Effector CD4-positive, alpha-beta T cell (primary cell): ENCODE measurements at places on chromosomes 7 and 10.

GRCh38 chr10:103792547-103792946 lies 62.8 kb downstream of the SH3PXD2A start:
- DNase-seq, result no peak

DNA sequence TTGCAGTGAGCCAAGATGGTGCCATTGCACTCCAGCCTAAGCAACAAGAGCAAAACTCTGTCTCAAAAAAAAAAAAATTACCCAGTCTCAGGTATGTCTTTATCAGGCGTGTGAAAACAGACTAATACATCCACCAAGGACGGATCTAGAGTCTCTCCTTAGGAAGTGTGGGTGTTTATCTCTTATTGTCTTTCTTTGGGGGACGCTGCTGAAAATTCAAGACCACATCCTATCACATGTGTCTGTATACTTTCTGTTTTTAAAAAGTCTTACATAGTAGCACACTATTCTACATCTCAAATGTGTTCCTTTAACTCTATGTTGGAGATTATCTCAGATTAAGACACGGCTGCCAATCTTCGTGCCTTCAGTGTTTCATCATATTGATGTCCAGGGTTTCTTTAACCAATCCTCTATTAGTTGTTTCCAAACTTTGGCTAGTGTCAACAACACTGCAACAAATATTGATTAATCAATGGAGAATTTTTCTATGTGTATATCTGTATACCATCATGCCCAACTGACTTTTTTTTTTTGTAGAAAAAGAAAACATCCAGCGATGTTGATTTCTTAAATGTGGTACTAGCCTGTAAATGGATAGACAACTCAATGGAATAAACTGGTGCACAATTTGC lies 92.3 kb upstream of the KDM7A start:
- no peak for DNase-seq

GRCh38 chr7:137390076-137390475 lies 46.5 kb upstream of the PTN start:
- DNase-seq, result no peak

DNA sequence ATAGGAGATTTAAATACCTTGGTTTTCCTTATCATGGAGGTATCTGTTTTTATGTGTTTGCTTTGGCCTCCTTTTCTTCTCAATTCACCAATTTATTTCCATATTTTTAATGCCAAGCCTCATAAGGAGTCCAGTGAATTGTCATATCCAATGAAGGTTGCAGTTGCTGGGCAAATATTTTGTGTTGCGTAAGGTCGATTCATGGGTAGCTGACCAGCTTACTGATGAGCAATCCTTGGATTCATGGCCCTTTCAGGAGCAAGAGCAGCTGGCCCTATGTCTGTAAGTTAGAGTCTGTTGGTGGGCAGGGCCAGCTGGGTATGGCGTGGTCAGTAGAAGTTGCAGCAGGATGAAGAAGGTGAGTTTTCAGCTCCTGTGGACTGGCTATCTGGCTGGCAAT lies 182.9 kb downstream of the PFKFB3 start:
- DNase-seq, result no peak

- DNase-seq, result no peak
Measured at GRCh38 chr7:73530800-73531199, 8.7 kb upstream of the BAZ1B start.

GRCh38 chr7:85474234-85474633 lies 287.4 kb upstream of the SEMA3D start:
- no peak for DNase-seq

GRCh38 chr7:155198196-155198892 lies 99.3 kb upstream of the INSIG1 start:
- DNase-seq, result no peak

DNA sequence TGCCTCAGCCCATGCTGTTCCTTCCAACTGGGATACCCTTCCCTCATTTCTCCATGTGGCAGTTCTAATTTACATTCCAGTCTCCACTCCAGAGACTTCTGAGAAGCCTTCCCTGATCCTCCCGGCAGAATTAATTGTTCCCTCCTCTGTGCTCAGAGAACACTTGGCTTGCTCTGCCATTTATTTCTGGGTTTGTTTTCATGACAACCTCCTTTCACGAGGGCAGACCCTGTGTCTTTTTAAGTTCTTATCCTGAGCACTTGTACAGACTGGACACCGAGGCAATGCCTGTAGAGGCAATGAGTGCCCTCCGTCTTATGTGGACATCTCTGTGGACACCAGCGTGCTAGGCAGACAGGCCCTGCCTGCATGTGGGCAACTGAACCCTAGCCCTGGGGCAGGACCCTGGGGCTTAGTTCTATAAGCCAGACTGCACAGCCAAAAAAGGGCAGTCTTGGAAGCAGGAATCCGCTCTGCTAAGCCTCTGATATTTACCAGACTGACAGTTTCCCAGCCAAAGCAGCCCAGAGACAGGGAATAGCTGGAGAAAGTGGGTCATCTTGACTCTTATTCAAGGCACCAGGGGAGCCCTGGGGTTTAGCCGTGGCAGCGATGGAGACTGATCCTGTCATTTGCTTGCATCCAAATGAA lies 474.0 kb downstream of the RPS24 start:
- DNase-seq, result no peak

DNA sequence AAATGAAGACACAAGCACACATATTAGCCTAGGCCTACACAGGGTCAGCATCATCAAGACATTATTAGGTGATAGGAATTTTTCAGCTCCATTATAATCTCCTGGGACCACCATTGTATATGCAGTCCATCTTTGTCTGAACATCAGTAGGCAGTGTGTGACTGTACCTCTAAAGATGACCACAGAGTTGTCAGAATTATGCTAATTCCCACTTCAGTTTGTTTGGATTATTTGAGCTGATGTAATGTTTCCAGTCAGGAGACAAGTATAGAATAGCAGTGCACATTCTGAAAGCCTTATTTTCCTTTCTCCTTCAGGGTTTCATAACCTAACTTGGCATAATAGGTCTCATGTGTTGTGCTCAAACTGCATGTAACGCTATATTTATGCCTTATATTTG lies 306.4 kb downstream of the NXPH1 start:
- no peak for DNase-seq

- no peak for DNase-seq
Measured at GRCh38 chr7:7848246-7848645, 120.3 kb upstream of the GLCCI1 start.

GRCh38 chr7:55774327-55775050 lies 88.1 kb downstream of the SEPTIN14 start:
- DNase-seq, result no peak

DNA sequence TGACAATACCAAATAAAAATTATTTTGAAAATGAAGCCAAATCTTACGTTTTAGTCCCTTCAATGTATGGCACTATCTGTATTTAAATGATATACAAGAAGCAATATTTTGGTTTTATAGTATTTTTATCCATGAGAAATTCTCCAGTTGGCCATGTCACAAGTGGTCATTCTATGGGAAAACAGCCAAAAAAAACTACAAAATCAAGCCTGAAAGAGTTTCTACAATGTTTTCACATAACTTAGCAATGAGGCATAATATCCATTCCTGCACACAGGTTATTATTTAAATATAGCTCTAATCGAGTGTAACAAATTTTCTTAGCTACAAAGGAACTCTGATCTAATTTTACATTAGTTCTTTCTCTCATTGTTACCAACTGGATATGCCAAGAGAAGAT lies 5.4 kb downstream of the RAB11FIP2 start:
- DNase-seq, result no peak

GRCh38 chr10:87846023-87846422 lies 17.3 kb downstream of the KLLN start:
- DNase-seq, result no peak

DNA sequence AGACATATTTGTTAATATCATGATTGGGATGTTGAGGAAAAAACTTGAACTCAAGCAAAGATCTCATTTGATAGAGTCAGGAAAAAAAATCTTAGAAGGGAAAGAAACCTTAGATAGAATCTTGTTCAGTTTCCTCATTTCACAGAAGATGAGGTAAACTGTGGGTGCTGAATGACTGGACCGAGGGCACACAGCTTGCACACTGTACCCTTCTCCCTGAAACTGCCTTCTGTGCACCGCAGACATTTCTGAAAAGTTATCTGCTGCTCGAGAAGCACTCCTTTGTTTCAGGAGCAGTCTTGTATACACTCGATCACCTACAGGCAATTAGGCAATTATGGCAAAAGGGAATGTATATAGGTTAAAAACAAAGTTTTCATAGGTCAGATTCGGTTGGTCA lies 167.4 kb downstream of the SKAP2 start:
- no peak for DNase-seq

DNA sequence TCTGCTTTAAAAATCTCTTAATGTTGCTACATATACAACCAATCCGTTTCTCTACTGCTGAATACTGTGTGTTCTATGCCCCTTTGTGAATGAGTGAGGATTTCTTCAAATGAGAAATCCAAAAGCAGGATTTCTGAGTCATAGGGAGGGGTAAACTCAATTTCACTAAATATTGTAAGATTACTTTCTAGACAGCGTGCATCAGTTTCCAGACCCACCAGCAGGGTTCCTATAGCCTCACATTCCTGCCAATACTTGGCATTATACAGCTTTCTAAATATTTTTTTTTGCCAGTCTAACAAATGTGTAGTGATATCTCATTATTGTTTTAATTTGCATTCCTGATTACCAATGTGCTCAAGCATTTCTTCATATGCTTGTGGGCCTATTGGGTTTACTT lies 35.5 kb downstream of the GPR158 start:
- no peak for DNase-seq

DNA sequence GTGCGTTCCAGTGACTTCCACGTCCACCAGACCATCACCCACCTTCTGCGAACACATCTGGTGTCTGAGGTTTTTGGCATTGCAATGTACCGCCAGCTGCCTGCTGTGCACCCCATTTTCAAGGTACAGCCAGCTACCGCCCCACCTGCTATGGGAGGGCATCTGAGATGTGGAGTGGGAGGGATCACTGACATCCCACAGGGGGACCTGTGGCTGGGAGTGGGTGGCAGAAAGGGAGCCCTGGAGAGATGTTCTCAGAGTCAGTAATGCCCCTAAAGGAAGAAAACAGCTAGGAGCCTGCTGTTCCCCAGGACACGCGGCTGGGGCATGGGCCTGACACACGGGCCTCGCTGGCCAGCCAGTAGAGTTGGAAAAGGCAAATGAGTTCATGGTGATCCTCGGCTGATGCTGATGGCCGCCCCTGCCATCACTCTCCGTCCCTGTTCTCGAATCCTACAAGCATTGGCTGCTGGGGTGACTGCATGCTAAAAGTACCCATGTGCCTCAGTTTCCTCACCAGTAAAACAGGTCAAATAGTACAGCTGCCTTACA lies 66.6 kb downstream of the ALOX5 start:
- no peak for DNase-seq

DNA sequence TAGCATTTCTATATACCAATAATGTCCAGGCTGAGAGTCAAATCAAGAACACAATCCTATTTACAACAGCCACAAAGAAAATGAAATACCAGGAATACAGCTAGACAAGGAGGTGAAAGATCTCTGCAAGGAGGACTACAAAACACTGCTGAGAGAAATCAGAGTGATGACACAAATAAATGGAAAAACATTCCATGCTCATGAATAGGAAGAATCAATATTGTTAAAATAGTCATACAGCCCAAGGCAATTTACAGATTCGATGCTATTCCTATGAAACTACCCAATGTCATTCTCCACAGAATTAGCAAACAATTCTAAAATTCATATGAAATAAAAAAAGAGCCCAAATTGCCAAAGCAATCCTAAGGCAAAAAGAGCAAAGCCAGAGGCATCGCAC lies 116.8 kb upstream of the ZNF32 start:
- no peak for DNase-seq

DNA sequence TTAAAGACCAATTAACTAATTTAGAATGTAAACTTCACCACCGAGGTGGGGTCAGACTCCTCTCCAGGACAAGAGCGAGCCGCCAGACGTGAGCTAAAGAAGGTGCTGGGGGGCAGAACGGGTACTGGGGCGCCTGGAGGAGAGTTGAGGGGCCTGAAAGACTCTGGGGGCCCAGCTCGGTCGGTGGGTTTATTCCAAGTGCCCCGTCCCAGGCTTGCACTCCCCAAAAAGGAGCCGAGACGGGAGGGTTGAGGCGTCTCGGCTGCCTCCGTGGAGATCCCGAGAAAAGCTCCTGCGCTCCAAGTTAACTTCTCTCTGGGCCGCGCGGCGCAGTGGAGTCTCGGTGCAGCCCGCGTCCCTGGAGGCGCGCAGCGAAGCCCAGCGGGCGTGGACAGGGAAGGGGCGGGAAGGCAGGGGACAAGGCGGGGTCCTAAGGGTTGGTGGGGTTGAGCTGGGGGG lies 553.3 kb downstream of the TFEC start:
- no peak for DNase-seq

DNA sequence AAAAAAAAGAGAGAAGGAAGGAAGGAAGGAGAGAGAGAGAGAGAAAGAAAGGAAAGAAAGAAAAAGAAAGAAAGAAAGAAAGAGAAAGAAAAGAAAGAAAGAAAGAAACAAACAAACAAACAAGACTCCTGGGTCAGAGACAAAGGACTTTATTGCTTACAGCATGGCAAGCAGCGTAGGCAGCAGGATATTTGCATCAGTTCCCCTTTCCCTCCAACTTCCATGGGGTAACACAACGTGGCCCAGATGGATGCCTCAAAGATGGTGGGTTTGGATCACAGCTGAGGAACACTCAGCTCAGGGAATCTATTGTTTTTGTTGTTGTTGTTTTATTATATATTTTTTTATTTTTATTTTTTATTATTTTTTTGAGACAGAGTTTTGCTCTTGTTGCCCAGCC lies 128.5 kb upstream of the VKORC1L1 start:
- no peak for DNase-seq

- no peak for DNase-seq
Measured at GRCh38 chr7:122038904-122039303, 105.1 kb downstream of the AASS start.

GRCh38 chr10:4016214-4016740 lies 231.3 kb upstream of the KLF6 start:
- DNase-seq, result no peak

DNA sequence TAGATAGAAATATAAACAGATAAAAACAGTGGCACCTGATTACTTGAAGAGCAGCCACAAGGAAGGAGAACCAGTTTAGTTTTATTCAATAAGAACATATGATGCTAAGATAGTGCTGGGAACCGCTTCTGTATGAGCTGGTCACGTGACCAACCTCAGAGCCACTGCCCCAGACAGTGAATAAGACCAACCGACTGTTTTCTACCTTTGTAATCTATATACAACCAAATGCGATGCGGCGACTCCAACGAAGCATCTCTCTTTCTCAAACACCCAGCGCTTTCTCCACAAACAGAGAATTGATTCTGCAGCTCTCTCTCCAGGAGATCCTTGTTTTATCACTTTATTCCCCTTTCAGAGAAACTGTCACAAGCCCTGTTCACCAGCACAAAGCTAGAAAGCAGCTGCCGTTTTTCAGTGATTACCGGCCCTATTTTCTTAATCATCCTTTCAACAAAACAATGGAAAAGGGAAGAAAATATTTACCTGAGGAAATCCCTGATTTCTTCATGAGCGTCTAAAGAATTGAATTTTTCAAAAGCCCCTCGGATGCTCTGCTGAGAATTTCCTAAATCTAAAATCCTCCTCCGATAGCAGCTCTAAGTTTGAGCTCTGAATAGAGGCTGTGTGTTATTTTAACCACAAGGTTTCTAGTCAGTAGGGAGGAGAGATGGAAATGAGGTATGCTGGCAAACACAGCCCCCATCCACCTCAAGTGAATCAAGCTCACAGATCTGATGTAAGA lies 55.7 kb upstream of the JCAD start:
- DNase-seq, result no peak

- DNase-seq, result no peak
Measured at GRCh38 chr7:133797818-133798520, 329.2 kb upstream of the LRGUK start.

- DNase-seq, result no peak
Measured at GRCh38 chr7:41554481-41554880, 148.4 kb downstream of the INHBA start.
